Effector CD8-positive, alpha-beta T cell (primary cell): ENCODE measurements at places on chromosomes 1 and 21.

DNA sequence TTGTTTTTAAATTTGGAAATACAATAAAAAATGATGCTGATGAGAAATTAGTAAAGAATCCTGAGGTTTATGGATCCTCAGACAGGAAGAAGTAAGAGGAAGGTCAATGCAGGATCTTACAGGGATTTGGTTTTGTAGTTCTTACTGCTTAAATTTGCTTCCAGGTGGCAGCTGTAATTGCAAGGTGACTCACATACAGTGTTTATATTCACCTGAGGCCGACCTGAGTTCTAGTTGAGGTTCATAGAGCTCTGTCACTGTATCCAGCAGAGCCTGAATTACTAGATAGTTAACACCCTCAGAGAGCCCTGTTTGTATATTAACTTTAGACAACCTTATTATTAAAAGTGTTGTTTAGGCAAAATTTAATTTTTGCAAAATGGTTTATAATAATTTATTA, 1.4 kb upstream of the WDR26 start:
- no peak for DNase-seq

DNA sequence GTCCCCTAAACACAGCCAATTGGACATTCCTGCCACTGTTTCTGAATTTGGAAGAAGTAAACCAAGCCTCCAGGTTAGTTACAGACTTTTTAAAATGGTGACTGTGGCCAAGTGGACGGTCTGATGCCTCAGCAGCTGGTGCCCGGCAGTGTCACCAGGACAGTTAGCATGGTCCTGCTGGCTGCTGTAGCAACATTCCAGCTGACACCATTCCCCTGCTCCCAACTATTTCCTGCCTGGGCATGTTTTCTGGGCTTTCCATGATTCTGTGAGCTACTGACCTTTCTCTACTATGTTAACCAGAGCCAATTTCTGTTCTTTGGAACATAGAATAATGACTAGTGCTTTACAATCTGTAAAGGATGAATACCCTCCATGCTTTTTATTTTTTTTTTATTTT, 95.0 kb downstream of the TLR5 start:
- no peak for DNase-seq

GRCh38 chr1:82598337-82598736, 797.6 kb downstream of the ADGRL2 start:
- DNase-seq = no peak

GRCh38 chr1:5681654-5682053, 310.6 kb downstream of the NPHP4 start:
- DNase-seq = no peak

GRCh38 chr1:17949511-17949910, 158.1 kb upstream of the IGSF21 start:
- DNase-seq = no peak

- no peak for DNase-seq
Observed at GRCh38 chr1:61670016-61670415, 54.9 kb downstream of the TM2D1 start.

GRCh38 chr1:10506677-10507047, 31.9 kb downstream of the PEX14 start:
- DNase-seq = no peak

DNA sequence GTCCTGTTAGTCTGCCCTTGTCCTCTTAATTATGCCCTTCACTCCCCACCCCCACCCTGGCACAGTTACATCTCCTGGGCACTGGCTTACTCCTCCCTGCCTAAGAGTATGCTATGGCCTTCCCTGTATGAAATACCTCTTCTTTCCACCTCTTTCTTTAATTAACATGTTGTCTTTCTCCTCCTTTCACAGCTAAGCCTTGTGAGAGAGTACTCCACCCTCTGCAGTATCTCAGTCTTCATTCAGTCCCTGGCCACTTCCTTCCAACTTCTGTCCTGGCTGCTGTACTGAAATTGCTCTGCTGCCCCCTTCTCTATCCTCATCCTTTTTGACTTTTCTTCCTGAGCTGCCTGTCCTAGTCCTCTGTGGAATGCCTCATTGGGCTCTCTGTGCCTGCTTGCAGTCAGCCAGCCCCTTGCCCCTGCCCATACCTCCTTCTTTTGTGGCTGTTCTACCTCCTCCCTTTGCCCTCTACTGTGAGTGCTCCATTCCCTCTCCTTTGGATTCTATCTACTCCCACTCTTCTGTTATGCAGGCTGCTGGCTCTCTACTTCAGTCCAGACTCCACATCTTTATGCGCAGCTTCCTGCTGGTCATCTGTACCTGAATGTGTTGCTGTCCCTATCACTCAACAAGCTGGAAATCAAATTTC, 8.3 kb downstream of the NOS1AP start:
- no peak for DNase-seq

GRCh38 chr1:73914951-73915350, 283.0 kb downstream of the LRRIQ3 start:
- DNase-seq = no peak

DNA sequence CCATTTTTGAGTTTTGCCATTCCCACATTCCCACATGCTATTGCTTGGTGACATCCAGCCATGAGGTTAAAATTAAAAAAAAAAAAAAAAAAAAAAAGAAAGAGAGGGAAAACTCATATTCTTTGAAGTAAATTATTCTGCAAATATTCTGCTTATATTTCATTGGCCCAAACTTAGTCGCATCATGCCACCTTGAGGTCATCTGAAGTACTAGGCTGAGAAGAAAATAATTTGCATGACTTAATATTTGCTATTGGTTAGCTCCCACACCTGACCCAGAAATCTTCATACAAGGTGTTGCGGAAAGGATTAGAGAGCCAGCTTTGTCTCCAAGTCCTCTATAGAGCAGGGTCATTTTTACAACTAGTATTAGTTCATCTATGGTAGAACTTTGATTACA, 2206.0 kb downstream of the MRPL39 start:
- DNase-seq = no peak

GRCh38 chr1:63921359-63921758, 147.5 kb downstream of the ROR1 start:
- DNase-seq = no peak

- no peak for DNase-seq
Observed at GRCh38 chr1:9281071-9281827, 11.4 kb upstream of the SPSB1 start.

GRCh38 chr1:230185076-230186001, 118.3 kb downstream of the GALNT2 start:
- DNase-seq = no peak

DNA sequence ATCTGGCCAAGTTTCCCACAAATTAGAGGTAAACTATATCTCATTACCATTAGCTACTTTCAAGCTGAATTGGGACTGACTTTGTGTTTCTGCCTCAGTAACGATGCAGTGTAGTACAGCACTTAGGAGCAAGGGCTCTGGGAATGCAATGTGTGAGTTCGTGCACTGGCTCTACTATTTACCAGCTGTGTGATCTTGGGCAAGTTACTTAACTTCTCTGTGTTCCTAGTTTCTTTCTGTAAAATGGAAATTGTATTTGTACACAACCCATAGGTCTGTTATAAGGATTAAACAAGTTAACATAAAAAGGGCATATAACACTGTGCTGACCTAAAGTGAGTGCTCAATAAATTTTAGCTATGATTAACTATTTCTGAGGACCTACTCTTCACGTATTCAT, 65.0 kb upstream of the CSF1 start:
- DNase-seq = no peak

- no peak for DNase-seq
Observed at GRCh38 chr1:235834620-235835019, 32.1 kb downstream of the LYST start.

GRCh38 chr1:29668551-29669157, 432.3 kb downstream of the PTPRU start:
- no peak for DNase-seq

- no peak for DNase-seq
Observed at GRCh38 chr1:89929467-89930063, 65.3 kb upstream of the ZNF326 start.
